ENCODE measurements at places on chromosomes 4 and X.

GRCh38 chrX:109753256-109753655 lies 20.2 kb upstream of the ACSL4 start:
- no peak for DNase-seq

DNA sequence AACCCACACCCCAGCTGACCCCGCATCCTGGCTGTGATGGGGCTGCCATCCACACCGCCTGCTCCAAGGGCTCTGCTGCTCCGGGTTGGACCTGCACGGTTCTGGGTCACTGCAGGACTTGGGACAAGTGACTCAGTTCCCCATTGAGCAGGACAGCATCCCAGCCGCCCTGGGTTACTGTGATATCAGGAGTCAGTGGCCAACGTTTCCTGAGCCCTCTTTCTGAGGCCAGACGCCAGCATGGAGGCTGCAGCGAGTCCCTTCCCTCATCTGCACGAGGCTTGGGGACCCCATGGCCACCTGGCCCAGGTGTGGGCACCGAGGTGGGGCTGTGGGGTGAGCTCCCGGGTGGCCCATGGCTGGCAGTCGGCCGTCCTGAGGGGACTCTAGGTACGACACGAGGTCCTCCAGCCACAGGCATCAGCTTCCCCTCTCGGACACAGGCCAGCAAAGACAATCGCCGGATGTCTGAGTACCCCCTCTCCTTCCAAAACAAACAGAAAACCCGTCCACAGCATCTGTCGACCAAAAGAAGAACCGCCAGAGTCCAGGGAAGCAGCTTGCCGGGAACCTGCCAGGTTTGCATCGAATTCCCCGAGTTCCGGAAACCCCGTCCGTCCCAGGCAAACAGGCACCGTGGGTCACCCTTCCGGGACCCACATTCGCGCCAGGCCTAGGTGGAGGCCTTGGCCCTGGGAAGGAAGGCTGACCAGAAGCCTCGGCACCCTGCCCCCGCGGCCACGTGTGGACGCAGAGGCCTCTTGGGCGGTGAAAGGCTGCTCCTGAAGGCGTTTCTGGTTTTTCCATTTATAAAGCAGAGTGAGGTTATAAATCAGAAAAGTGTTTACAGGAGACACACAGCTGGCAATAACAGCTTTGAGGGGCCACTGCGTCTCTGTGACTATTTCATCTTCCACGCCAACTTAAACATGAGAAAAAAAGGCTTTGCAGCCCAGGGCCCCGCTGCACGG lies 136.0 kb downstream of the FAM53A start:
- DNase-seq, result no peak

DNA sequence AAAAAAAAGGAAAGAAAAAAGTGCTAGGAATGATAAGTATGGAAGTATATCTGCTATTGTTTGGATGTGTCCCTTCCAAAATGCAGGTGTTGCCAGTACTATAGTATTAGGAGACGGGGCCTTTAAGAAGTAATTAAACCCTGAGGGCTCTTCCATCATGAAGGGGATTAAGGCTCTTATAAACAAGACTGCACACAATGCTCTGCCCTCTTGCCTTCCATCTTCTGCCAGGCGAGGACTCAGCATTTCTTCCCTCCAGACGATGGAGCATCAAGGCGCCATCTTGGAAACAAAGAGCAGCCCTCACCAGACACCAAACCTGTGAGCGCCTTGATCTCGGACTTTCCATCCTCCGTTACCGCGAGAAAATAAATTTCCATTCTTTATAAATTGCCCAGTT lies 120.1 kb upstream of the GPM6A start:
- no peak for DNase-seq

GRCh38 chr4:155497306-155497705 lies 120.5 kb upstream of the MAP9 start:
- peak; percentile 9 for DNase-seq

- peak; percentile 78 for DNase-seq
These were observed 53.3 kb downstream of the RGS12 start for GRCh38 chr4:3346146-3346545.

GRCh38 chr4:159103384-159103990 lies 608 bp downstream of the RAPGEF2 start:
- DNase-seq, result peak; percentile 19

DNA sequence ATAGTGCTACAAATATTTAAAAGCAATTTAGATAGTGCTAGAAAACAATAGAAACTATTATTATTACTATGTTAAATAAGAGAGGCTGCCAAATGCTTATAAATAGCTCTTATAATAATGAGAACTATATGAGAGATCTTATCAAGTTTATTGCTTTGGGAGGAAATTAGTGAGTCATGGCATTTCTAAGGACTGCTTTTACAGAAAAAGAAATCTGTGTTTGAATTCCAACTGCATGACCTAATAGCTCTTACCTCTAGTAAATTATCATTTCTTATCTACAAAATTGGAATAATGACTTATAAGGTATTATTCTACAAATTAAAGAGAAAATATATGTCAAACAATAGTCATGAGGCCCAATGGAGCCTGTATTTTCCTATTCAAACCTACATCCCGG lies 177.2 kb downstream of the GABRG1 start:
- DNase-seq, result no peak

GRCh38 chr4:23710298-23710697 lies 179.5 kb downstream of the PPARGC1A start:
- no peak for DNase-seq

DNA sequence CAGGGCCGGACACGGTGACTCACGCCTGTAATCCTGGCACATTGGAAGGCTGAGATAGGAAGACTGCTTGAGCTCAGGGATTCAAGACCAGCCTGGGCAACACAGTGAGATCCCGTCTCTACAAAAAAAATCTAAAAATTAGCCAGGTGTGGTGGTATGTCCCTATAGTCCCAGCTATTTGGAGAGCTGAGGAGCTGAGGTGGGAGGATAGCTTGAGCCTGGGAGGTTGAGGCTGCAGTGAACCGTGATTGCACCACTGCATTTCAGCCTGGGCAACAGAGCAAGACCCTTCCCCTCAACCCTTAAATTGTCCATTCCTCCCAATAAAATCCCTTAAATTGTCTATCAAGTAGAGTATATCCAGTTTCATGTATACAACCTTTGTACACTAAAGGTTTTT lies 17.0 kb downstream of the OTUD6A start:
- DNase-seq, result no peak

- peak; percentile 52 for DNase-seq
These were observed at the start of gene HHIP for GRCh38 chr4:144645631-144646522. Gene HHIP (plus strand): TSS chr4:144646156. CDS start chr4:144646676, 520 bp downstream.

DNA sequence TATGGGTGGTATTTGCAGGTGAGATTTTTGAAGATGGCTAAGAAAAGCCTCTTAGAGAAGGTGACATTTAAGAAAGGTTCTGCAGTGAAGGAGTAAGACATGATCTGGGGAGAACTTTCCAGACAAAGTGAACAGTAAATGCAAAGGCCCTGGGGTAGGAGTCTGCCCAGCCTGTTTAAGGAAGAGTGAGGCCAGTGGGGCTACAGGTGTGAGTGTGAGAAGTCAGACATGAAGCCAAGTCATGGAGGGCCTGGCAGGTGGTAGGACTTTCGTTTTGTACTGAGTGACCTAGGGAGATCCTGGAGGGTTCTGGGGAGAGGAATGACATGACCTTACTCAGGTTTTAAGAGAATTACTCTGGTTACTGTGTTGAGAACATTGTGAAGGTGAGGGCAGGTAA lies 21.5 kb downstream of the COQ2 start:
- no peak for DNase-seq

- DNase-seq, result no peak
These were observed 121.1 kb downstream of the SPATA18 start for GRCh38 chr4:52172166-52172565.

DNA sequence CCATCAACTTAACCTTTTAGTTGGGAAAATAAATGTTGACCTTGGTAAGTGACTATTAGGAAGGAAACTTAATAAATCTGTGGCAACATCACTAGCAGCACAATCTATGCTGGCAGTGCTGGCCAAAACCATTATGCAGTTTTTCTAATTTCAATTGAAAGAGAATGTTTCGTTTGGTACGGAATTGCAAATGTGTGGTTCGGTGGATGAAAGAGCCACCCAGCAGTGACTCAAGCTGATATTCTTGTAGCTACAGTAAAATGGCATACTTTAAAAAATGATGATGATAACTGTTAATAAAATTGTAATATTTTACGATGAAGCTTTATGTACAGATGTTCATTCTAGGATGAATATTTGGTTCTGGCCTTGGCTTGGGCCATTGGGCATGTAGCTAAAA lies 40.7 kb upstream of the AP1S2 start:
- no peak for DNase-seq

DNA sequence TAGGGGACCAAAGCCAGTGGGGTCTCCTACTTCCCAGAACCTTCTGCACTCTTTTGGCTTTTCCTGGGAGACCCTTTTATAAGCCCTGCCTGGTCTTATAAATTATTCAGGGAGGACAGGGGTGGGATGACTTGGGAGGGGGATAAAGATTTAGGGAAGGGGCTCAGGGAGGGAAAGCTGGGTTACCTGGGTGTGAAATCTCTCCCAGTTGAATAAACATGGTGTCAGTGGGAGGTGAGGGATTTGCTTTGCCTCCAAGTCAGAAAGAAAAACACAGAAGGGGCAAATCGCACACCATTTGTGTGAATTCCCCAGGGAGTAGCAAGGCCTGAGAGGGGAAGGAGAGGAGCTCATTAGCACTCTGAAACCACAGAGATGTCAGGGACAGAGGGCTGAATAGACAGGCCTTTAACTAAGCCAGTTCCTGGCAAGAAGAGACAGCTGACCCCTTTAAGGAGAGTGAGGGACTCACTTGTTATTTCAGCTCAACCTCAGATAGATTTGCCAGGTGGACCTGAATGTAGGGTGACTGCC lies at the start of gene RIPPLY1:
Gene RIPPLY1 (minus strand): TSS at position 51 of the 534 bp plus-strand sequence. CDS start 54 bp downstream, outside the sequence.
- no peak for DNase-seq

- no peak for DNase-seq
These were observed 43.9 kb downstream of the PTTG2 start for GRCh38 chr4:38004062-38004461.

GRCh38 chr4:4641254-4641653 lies 99.4 kb upstream of the STX18 start:
- no peak for DNase-seq

GRCh38 chr4:38672074-38672396 lies 8.0 kb downstream of the KLF3 start:
- no peak for DNase-seq

DNA sequence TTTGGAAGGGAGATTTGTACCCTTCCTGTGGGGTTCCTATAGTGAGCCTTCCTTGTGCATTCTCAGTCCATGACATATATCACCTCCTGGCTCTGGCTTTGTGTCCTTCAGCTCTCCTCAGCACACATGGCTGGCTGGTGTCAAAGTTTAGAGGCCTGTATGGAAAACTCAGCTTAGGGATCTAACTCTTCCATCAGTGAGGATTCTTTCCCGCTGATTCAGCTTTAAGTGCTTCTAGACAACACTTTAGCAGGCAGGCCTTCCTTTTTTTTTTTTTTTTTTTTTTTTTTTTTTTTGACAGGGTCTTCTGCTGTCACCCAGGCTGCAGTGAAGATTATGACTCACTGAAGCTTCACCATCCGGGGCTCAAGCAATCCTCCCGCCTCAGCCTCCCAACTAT lies 84.2 kb downstream of the NPNT start:
- DNase-seq, result no peak

- DNase-seq, result no peak
These were observed 222.7 kb downstream of the CHIC2 start for GRCh38 chr4:53841711-53842110.

DNA sequence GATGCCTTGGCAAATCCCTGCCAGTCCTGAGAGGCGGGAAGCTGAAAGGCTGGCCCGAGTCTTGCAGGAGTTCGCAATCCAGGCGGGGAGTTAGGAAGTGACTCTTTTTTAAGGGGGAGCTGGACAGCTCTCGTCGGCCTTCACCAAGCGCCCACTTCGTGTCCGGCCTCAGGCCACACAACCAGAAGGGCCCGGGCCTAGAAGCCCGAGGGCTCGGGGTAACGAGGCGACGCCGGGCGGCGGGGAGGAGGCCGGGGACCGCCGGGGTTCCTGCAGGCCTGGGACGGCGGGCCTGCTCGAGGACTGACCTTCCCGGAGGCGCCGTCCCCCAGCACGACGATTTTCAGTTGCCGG lies 395 bp downstream of the RAB28 start:
- DNase-seq, result peak; percentile 34

- peak; percentile 0 for DNase-seq
These were observed 113.1 kb downstream of the STK32B start for GRCh38 chr4:5164221-5164912.

- no peak for DNase-seq
These were observed 966 bp downstream of the TBC1D25 start for GRCh38 chrX:48540480-48540879.

DNA sequence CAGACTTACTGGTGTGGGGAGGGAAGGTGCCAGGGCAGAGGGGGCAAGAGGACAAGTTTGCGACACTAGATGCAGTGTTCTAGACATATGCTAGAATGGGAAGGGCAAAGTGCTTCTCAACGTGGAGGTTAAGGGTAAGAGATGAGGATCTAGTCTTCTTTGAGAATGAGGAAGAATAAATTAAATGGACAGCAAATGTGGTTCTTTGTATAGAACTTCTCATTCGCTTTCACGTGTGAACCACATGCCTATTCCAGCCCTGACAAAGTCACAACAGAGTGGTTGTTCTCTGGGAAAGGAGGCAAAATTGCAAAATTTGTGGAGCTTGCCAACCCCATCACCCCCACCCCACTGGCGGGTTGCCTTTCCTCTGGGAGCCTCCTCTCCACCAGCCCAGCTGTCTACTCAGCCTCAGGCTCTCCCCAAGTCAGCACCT lies 1.5 kb upstream of the ANXA5 start:
- no peak for DNase-seq

DNA sequence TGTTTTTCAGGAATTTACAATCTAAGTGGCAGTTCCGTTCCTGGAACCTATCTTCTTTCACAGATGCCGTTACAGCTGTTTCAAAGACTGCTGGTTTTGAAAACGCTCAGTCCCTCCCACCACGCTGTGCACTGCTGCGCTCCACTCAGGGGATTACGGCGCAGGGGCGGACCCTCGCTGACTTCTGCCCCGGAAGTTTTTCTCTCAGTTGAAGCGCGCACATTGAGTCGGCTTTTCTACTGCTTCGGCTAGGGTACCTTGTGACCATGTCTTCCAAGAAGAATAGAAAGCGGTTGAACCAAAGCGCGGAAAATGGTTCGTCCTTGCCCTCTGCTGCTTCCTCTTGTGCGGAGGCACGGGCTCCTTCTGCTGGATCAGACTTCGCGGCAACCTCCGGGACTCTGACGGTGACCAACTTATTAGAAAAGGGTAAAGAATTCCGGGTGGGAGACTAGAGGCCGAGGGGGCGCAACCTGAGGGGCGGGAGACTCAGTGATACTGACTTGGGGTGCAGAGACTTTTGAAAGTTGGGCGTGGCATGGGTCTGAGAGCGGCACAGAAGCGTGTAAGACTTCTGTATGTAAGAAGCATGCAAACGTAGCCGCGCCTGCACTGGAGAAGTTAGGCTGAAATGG lies 597 bp upstream of the NUDT6 start:
- peak; percentile 84 for DNase-seq

GRCh38 chrX:134692233-134692632 lies 34.0 kb upstream of the PLAC1 start:
- no peak for DNase-seq

DNA sequence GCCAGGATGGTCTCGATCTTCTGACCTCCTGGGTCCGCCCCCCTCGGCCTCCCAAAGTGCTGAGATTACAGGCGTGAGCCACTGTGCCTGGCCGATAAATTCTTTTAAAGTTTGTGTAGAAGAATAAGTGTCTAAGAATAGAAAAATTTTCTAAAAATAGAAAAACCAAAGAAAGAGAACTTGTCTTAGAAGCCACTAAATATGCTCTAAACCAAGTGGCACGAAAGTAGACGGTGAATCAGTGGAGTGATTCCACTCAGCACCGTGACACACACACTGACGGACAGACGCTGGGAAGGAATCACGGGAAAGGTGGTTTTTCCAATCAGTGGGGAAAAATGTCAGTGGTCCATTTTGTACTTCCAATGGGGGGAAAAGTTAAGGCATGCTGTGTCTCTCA lies 72.7 kb upstream of the PSAPL1 start:
- DNase-seq, result no peak

GRCh38 chr4:110201502-110201901 lies 3.1 kb upstream of the ELOVL6 start:
- DNase-seq, result no peak

Data from HEK293T (cell line).